GM03348 (cell line): ENCODE measurements at places on chromosomes 2 and 18.

- DNase-seq, result no peak
Measured at GRCh38 chr2:10977003-10977402, 65.3 kb downstream of the KCNF1 start.

- DNase-seq, result no peak
Measured at GRCh38 chr2:216866515-216867095, 6.7 kb upstream of the TNP1 start.

- DNase-seq, result no peak
Measured at GRCh38 chr2:30631051-30631671, 176.1 kb downstream of the CAPN13 start.

- DNase-seq, result no peak
Measured at GRCh38 chr18:56844556-56844955, 193.4 kb downstream of the WDR7 start.

- no peak for DNase-seq
Measured at GRCh38 chr18:59300676-59301285, 17.7 kb downstream of the CPLX4 start.

- DNase-seq, result no peak
Measured at GRCh38 chr2:105376010-105376409, 22.8 kb downstream of the FHL2 start.

DNA sequence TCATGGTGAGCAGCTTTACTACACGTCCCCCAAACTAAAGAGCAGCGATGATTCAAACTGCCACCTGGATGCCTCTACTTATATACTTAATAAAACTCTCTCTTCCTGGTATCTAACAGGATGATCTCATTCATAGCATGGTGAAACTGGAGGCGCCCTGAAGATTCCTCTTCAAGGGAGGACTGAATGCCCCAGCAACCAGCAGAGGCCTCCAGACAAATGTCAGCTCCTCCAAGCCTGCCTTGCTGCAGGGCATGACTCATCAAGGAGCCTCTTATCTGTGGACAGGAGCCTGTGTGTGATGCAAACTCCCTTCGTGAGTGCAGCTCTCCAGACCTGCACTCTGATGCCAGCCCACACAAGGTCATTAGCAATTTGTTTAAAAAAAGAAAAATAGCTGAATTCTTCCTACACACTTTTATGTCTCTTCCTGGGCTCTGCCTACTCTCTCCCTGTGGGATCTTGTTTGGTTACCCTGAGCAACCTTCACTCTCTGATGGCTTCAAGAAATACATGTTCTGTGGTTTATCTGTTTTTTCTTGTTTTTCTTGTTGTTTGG lies 30.2 kb downstream of the LONRF2 start:
- peak; percentile 58 for DNase-seq

GRCh38 chr2:232480201-232481190 lies 7.1 kb downstream of the ECEL1 start:
- DNase-seq, result no peak

DNA sequence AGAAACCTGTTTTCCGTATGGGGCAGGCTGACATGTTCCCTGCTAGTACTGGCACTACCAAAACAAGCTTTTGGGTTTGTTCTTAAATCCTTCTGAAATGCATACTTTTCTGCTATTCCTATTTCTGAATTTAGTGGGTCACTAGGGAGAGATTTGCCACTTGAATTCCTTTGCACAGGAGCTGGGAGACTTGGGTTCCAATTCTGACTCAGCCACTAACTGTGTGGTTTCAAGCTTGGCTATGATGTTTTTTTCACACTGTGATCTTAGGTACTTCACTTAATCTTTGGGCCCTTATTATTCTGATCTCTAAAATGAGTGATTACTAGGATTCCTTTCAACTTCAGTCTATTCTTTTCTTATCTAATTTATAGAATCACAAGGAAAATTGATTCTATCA lies 105.5 kb downstream of the BCL11A start:
- DNase-seq, result no peak

- DNase-seq, result no peak
Measured at GRCh38 chr2:200310545-200310971, 4.1 kb downstream of the SPATS2L start.

DNA sequence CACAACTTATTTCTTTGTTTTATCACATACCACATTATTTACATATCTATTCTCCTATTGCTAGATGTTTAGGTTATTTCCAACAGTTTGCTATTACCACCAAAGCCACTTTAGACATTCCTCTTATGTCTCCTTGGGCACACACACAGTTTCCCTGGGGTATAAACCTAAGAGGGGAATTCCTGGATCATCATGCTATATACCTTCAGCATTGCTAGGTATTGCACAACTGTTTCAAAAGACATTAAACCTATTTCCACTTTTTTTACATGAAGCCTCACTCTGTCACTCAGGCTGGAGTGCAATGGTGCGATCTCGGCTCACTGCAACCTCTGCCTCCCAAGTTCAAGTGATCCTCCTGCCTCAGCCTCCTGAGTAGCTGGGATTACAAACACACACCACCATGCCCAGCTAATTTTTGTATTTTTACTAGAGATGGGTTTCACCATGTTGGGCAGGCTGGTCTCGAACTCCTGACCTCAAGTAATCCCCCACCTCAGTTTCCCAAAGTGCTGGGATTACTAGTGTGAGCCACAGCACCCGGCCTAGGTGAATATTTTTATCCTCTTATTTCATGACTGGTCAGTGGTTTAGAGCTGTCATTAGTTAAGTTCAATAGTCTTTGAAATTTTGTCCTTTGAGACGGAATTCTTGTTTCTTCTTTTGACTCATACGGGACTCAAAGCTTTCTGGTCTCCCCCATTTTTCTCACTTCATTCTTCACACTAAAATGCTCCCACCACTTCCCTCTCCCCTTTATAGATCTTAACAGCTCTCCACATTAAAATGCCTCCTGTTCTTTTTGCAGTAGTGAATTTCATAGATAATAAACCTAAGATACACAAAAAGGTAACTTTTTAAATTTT lies 30.3 kb downstream of the SULT1C4 start:
- no peak for DNase-seq

DNA sequence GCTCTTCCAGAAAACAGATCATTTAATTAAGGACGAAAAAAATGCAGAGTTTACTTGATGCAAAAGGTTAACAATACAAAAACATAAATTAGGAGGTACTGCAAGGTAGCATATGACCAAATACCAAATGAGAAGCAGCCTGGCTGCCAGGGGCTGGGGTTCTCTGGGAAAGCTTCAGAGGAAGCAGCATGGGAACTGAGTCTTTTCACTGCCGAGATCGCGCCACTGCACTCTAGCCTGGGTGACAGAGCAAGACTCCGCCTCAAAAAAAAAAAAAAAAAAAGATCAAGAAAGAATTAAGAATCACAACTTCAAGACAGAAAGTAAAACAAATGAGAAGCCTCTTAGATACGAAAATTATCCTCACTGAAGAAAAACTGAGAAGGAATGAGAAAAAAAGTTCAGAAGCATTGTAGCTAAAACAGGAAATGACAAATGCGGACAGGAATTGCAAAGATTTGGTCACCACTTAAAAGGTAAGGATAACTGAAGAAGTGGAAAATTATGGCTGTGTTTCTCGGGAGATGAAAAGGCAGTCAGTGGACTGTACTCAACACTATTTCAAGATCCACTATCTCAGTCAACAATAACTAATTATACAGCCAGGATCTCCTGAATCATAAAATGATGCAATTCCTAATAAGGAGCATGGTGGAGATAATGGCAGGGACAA lies 4.3 kb downstream of the SEPTIN10 start:
- peak; percentile 33 for DNase-seq

DNA sequence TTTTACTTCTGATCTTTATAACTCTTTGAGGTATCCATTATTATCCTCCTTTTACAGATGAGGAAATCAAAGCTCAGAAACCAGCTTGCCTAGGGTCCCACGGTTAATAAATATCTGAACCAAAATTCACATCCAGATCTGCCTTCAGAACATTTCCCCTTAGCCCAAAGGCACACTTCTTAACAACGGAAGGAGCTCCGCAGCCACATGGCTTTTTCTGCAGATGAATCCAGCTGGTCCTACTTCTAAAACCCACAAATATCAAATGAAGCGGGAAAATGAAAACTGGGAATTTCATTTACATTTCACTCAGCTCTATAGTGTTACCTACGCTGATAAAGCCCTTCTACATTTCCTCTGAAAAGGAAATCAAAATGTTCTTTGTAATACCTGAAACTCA lies 357.0 kb upstream of the ID2 start:
- DNase-seq, result no peak

- DNase-seq, result no peak
Measured at GRCh38 chr2:200417366-200417765, 92.5 kb downstream of the KCTD18 start.

GRCh38 chr2:187912950-187913349 lies 358.7 kb upstream of the TFPI start:
- no peak for DNase-seq

DNA sequence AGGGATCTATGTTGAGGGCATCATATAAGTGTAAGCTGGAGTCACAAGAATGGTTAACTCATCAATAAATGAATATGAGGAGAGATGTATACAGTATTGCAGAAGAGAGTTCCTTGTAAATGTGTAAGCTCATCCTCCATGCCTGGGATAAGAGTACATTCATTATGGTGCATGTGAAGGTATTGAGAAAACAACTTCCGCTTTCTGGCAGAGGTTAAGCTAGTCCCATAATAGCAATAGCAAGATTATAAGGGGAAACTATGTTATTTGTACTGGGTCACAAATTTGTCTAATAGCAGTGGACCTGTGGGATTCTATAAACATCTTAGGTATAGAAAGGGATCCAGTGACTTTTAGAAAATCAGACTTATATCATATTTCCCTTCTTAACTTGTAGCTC lies 44.1 kb downstream of the SCN2A start:
- DNase-seq, result no peak

GRCh38 chr2:7510353-7510752 lies 593.1 kb downstream of the RNF144A start:
- no peak for DNase-seq

- peak; percentile 57 for DNase-seq
Measured at GRCh38 chr18:74116633-74117554, 30.7 kb downstream of the FBXO15 start.

DNA sequence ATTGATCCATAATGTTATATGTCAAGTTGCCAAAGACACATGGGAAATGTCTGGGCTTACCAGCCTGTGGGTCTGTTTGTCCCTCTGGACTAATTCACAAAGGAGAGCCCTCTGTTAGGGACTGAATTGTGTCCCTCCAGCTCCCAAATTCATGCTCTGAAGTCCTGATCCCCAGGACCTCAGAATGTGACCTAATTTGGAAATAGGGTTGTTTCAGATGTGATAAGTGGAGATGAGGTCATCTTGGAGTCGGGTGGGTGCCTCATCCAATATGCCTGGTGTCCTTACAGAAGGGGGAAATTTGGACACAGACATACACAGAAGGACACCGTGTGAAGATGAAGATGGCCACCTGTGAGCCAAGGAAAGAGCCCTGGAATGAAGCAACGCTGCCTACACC lies 41.4 kb upstream of the ROCK2 start:
- DNase-seq, result no peak

GRCh38 chr2:23065210-23065609 lies 319.8 kb upstream of the KLHL29 start:
- DNase-seq, result no peak

GRCh38 chr2:210860276-210860675 lies 303.9 kb downstream of the CPS1 start:
- no peak for DNase-seq

DNA sequence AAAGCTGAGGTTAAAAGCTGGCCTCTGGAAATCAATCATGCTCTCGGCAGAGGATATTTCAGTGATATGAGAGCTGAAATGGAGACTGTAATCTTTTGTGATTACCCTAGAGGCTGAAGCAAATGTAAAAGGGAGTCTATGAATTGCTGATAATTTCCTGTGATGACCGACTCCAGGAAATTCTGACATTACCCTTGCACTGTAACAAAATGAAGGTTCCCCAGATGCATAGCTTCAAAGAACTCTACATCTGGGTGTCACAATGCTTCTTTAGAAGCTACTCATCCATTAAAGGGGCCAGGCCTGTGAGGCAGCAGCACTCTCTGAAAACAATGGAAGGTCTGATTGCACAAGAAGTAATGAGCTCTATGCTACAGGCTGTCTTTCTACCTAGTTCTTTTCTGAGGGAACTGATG lies 268.2 kb upstream of the SESTD1 start:
- DNase-seq, result no peak

- peak; percentile 87 for DNase-seq
Measured at GRCh38 chr2:20135631-20136050, 84.2 kb upstream of the LAPTM4A start.

GRCh38 chr2:58155160-58155778 lies 85.9 kb downstream of the FANCL start:
- DNase-seq, result no peak

- DNase-seq, result no peak
Measured at GRCh38 chr2:39550701-39551285, 113.7 kb upstream of the MAP4K3 start.

- DNase-seq, result no peak
Measured at GRCh38 chr18:12234451-12235190, 19.5 kb upstream of the CIDEA start.

DNA sequence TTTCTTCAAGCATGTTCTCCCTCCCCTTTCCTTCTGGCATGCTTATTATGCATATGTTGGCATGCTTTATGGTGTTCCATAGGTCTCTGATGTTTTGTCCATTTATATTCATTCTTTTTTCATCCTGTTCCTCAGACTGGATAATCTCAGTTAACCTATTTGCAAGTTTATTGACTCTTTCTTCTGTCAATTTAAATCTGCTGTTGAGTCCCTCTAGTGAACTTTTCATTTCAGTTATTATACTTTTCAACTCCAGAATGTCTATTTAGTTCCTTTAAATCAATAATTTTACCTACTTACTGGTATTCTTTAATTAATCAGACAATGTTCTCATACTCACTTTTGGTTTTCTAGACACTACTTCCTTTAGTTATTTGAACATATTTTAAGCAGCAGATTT lies 101.2 kb downstream of the GALNT14 start:
- DNase-seq, result no peak

GRCh38 chr2:85878719-85879370 lies 9.9 kb downstream of the ST3GAL5 start:
- DNase-seq, result no peak

DNA sequence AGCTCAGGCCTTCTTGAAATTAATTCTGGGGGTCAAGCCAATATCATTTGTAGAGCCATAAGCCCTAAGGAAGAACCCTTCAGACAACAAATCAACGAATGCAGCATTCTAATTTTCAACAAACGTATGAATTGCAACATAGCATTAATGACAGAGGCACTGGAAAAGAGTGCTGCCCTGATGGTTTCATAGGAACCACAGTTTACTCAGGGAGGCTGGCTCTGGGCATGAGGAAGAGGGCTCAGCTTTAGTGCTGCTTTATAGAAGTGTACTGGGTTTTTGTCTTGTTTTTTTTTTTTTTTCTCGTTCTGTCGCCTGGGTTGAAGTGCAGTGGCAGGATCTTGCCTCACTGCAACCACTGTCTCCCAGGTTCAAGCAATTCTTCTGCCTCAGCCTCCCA lies 36.1 kb upstream of the CAB39 start:
- DNase-seq, result no peak

DNA sequence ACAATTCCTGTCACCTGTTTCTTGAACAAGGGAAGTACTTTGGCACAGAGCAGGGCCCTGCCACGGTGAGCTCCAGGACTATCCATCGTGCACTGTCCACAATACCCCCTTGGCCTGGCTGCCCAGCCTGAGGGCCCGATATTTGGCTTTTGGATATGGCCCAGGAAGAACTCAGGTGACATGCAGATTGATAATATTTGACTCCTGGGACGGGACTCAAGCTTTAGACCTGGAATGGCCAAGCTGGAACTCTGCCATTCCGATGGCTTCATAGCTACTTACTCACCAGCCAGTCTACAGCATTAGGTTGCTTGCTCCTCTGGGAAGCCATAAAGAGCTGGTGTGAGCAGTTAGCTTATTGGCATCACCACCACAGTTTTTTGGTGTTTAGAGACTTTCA lies 26.6 kb downstream of the EML6 start:
- DNase-seq, result no peak

GRCh38 chr2:44131177-44131576 lies 37.5 kb upstream of the PPM1B start:
- no peak for DNase-seq
